ENCODE measurements at places on chromosomes 1 and 21.

DNA sequence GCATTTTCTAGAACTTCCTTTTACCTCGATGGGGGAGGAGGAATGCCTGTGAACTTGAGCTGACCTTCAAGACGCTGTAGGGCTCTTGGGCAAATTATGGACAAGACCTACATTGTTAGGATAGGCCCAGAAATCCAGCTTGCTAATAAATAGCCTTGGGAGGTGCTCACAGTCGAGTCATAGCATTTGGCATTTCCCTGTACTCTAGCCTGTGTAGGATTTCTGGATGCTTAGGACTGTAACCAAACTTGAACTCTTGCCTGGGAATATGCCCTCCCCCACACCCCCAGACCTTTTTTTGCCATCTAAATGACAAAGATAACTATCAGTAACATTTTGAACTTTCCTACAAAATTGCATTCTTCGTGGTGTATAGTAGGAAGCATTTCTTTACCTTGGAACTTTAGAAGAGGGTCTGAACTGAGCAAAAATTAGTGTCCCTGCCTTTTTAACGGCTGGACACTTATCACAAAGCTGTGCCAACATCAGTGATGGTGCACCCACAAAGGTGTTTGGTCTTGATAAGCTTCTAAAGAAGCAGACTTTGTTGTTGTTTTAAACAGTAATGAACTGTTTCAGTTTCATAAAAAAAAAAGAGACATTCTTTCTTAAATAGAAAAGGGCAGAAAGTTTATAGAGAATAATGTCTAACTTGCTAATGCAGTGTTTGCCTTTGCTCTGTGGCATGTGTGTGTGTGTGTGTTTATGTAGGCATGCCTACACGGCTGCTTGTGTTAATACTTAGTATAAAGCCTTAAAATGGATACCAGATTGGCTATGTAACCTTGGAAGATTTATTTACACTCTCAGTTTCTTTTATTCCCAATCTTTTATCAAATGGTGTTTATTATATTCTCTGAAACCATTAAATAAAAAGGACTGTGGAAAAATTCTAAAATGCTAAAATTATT is 88.2 kb downstream of the NFIA start:
- no peak for DNase-seq

GRCh38 chr1:87329051-87329525 is 408 bp downstream of the LMO4 start:
- no peak for DNase-seq

GRCh38 chr1:226708342-226708780 is 30.7 kb downstream of the ITPKB start:
- DNase-seq = no peak

- DNase-seq = no peak
Observed at GRCh38 chr1:22872981-22873664, 99.5 kb downstream of the LACTBL1 start.

DNA sequence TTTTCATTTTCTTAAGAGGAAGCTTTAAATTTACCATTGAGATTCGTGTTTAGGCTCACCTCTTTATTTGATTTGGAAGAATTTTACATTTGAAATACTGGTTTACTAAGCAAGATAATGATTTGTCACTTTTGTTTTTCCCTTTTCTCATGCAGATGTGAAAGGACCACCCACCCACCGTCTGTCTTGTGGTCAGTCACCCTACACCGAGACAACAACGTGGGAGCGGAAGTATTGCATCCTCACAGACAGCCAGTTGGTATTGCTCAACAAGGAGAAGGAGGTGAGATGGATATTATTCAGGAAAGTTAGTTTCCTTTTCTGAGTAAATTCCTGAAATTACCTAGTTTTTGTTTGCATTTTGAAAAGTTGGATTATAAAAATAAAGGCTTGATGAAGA is 189.5 kb downstream of the RASAL2 start:
- no peak for DNase-seq

- DNase-seq = no peak
Observed at GRCh38 chr1:119674835-119675289, 26.8 kb upstream of the ZNF697 start.

GRCh38 chr1:167819849-167820683 is 93.9 kb downstream of the ADCY10 start:
- no peak for DNase-seq

- peak; percentile 25 for DNase-seq
Observed at GRCh38 chr1:6359216-6360116, 34.1 kb downstream of the ACOT7 start.

DNA sequence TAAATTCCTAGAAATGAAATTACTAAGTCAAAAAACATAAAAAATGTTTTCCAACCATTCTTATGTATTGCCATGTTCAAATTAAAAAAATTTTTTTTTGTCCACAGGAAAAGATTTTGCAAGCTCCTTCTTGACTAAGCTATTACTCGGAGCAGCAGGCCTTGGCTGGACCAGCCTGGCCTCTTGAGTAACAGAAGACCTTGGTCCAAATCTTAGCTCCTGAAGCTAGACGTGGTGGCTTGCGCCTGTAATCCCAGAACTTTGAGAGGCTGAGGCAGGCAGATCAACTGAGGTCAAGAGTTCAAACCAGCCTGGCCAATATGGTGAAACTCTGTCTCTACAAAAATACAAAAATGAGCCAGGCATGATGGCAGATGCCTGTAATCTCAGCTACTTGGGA is 77.6 kb downstream of the CLSTN1 start:
- no peak for DNase-seq

DNA sequence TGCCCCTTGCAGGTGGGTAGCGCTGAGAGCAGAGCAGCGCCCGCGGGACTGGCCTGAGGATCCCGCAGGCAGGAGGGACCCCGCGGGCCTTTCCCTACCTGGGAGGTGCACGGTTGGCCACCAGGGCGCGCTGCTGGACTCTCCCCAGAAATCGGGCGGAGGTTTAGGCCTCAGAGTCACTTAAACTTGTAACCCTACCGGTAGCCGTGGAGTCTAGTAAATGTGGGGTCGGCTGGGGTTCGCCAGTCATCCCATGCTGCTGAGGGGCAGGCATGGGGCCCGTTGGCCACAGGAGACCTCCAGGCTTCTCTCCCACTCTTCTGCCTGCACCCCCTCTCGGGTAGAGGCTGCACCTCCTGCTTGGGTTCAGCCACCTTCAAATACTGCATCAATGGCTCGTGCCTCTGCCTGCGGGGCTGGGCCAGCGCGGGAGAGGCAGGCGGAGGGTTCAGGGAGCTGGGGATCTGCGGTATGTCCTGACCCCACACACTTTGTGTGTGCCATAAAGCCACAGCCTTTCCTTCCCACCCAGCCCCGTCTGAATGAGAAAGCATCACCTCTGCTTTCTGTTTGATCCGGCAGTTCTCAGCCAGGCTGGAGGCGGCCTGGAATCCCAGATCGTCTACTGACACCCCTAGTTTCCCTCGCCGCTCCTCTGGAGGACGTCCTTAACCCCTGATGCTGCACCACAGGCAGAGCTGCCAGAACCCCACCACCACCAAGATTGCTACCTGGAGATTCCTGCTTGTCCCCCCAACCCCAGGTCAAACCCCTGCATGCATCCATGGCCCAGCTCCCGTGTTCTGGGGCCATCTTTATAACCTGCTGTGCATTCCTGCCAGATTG is 12.3 kb upstream of the GSTM4 start:
- peak; percentile 54 for DNase-seq

DNA sequence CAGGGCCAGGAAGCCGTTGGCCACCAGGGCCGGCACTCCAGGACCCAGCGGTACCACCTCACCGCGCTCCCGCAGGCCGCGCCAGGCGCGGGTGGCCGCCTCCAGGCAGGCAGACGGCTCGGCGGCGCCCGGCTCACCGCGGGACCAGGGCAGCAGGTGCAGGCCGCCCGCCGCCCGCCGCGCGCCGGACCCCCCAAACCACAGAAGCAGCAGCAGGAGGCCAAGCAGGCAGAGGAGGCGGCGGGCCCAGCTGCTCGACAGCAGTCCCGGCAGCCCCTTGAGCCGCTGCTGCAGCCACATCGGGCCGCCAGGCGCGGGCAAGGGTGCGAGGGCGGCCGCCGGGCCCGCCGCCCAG is 312 bp downstream of the KIAA2013 start:
- peak; percentile 3 for DNase-seq

- DNase-seq = no peak
Observed at GRCh38 chr1:177800400-177801088, 169.3 kb downstream of the SEC16B start.

DNA sequence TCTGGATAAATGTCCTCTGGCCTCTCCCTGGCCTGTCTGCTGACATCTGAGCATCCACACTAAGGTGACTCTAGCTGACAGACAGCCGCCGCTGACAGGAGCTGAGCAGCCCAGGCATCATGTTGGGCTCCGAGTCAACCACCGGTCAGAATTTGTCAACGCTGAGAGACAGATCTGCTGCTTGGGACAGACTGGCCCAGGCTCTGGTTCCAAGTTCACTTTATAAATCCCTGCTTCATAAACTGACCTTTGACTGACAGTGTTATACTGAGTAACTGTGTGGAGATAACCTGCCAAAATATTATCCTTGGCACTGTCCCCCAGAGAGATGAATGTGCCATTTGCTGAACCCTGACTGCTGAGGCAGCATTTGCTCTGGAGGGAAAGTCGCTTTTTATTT is 616.7 kb downstream of the NPHP4 start:
- DNase-seq = no peak

GRCh38 chr1:30446508-30446907 is 276.9 kb downstream of the MATN1 start:
- DNase-seq = no peak

DNA sequence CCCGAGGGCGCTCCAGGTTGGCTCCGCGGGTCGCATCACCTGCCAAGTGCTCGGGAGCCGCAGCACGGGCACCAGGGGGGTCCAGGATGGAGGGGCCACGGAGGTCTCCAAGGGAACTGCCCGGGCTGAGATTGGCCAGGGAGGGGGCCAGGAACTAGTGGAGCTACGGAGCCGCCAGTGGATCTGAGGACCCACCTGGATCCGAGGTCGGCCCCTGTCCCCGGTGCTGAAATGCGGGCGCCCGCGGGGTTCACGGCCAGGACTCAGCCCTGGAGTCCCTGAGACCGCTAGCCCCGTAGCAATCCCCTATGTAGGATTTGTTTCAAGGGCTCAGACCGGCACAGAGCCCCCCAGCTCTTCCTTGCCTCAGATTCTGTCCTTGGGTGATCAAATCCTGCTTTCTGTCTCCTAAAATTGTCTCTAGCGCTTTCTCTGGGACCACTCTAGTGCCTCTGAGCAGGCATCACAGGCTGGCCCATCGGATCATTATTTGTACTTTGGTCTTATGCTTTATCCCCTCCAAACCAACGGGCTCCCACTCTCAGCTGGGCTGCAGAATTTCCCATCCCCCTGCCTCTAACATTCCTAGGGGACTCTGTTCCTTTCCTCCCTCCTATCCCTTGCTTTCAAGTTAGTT is 27.3 kb downstream of the KIAA2013 start:
- DNase-seq = no peak

DNA sequence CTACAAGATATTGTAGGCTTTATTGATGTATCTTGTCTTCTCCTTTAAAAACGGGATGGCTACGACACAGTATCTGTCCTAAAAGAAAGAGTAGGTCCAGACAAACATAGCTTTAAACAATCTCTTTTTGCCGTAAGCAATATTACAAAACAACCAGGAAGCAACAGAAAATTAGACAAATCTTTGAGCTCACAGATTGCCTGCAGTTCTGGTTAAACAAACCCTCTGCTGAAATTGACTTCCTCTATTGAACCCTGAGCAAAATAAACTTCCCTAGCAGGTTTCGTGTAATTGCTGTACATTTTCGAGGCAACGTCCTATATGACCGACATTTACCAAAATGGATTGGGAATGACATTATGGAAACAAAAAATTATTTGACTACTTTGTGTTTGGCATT is 50.6 kb downstream of the CHML start:
- no peak for DNase-seq

DNA sequence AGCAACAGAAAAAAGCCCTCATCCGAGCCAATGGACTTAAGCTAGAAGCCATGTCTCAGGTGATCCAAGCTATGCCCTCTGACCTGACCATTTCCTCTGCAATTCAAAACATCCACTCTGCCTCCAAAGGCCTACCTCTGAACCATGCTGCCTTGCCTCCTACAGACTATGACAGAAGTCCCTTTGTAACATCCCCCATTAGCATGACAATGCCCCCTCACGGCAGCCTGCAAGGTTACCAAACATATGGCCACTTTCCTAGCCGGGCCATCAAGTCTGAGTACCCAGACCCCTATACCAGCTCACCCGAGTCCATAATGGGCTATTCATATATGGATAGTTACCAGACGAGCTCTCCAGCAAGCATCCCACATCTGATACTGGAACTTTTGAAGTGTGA is 20.7 kb downstream of the NR5A2 start:
- no peak for DNase-seq

DNA sequence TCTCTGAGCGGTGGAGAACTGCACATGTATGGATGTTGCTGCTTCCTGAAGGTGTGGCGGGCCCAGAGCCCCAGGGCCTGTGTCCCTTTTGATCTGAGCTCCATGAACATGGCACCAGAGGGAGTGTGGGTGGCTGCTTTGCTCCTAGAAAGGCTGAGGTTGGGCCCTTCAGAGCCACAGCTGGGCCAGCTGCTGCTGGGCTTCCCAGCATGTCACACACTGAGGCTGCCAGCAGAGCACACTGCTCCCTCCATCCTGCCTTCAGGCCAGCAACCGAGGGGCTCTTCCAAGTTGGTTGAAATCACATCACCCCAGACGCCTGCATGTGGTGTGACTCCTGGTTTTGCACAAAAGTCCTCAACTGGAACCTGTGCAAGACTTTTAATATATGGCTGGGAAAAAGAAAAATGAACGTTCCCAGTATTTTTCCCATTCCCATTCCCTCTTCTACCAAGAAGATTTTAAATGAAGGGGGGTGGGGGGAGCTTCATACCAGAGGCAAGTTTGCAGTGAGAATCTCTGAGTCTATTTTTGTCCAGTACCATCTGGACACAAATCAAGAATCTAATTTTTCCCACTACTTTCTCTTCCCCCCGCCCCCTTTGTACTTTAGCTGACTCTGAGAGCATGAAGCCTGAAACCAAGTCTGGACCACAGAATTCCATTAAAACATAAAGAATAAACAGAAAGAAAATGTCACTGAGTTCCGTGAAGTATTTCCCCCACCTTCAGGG is 26.2 kb upstream of the NGF start:
- DNase-seq = no peak

Data from T-helper 22 cell (primary cell).